Hindlimb muscle (tissue), 1 donor: ENCODE measurements at places on chromosomes 4 and X.

- DNase-seq, result peak; percentile 91
Measured at GRCh38 chr4:141220691-141221659, at the start of gene ZNF330. ZNF330 (plus strand) TSS chr4:141220895; CDS start chr4:141222372, 1,477 bp downstream.

DNA sequence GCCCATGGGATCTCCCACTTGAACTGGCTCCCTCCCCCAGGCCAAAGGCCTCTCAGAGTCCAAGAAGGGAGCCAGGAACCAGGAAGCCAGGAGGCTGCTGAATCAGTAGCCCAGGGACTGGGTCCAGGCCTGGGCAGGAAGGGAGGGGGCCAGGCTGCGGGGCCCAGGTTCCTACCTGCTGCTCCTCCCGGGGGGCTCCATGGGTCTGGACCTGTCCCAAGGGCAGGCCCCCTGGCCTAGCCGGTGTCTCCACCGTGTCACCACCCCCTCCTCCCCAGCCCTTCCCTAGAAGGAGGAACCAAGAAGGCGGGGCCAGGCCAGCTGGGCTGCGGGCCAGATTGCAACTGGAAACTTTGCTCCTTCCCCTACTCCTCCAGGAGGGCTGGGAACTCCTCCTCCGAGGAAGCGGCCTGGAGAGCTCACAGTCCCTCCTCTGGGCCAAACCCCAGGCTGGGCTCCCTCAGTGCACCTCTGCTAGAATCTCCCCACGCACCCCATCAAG is at the start of gene IQSEC2:
TSS of gene IQSEC2 (minus strand) at position 264 of the 502 bp plus-strand sequence.
- DNase-seq, result peak; percentile 91

GRCh38 chr4:135194477-135194876 is 992.9 kb upstream of the PABPC4L start:
- DNase-seq, result no peak

GRCh38 chrX:69063486-69063885 is 101.8 kb downstream of the PJA1 start:
- DNase-seq, result no peak

GRCh38 chr4:815464-816146 is 10.3 kb downstream of the CPLX1 start:
- DNase-seq, result no peak

DNA sequence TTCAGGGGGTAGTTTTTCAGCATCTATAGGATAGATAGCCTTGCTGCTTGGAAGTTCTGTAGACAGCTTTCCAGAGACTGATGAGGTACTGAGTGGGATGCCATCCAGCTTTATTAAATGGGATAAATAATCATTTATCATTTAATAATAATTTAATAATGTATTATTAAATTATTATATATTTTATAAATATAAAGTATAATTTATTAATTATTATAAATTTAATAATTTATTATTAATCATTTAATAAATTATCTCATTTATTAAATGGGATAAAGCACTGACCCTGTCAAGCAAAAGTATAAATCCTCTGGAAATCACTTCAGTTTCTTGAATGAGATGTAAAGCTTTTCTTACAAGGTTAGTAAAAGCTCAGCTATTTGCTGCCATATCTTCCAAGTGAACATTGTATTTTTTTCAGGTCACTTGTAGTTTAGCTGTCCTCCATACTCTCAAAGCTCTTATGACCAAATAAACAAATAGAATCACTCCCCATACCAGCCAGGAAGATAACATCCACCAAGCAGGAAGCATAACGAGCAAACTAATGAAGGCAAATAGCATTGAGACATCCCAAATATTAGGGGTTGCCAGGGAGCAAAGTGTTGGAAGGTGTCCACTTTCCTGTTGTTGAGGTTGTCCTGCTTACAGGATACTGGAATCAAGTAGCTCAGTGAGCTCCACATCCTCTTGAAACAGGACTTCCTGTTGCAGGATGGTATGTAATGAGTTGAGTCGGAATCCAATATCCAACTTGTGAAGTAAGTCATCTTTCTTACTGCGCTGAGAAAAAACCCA is 88.9 kb downstream of the ZNF674 start:
- no peak for DNase-seq

- DNase-seq, result no peak
Measured at GRCh38 chrX:13064599-13065143, 20.3 kb upstream of the FAM9C start.

DNA sequence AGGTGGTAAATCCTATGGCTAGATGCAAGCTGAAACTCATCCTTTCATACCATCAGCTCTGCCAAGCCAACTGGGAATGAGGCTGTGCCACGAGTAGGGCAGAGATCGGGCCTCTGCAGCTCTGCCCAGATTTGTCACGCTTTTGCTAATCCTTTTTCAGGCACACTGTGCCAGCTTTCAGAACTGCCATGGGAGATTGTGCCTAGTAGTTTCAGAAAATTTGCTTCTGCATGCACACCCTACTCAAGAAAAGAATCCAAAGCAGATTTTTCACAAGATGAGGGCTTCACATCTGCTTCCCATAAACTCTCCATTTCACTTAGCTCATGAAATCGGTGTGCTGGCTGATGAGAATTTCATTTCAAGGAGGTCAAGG is 3.3 kb upstream of the ADH7 start:
- peak; percentile 7 for DNase-seq

- no peak for DNase-seq
Measured at GRCh38 chrX:103878466-103879122, 46.5 kb upstream of the RAB9B start.

GRCh38 chr4:153532636-153533035 is 66.5 kb downstream of the TMEM131L start:
- no peak for DNase-seq

DNA sequence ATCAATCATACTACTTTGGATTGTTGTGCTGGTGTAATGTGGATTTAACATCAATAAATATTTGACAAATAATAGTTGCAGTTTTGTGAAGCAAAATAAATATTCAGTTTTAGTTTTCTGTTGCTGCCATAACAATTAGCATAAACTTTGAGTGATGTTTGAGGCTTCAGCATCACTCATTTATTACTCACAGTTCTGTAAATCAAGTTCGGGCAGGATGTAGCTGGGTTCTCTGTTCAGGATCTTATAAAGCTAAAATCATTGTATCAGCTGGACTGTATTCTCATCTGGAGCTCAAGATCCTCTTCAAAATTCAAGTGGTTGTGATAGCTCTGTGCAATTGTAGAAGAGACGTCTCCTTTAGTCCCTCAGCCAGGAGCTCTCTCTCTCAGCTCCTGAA is 81.7 kb downstream of the CBR4 start:
- DNase-seq, result no peak

- peak; percentile 67 for DNase-seq
Measured at GRCh38 chrX:116384406-116384954, 51.9 kb upstream of the SLC6A14 start.

DNA sequence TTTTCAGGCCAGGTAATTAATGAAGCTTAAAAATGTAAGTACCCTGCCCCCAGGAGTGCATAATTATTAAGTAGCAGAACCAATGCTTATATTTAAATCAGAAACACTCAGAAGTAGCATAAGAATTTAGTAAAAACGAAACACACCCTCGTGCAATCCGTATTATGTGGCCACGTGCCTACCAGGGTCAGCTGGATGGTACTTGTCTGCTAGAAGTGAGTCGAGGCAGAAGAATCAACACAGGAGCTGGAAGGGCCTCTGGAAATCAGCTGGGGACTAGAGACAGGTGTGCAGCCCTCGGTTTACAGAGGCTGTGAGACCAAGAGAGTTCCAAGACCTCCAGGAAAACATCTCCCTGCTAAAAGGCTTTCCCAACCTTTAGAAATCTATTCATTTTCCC is 559 bp upstream of the FAM47E start:
- DNase-seq, result no peak

GRCh38 chr4:165009493-165010227 is 22.1 kb upstream of the TRIM60 start:
- no peak for DNase-seq

- no peak for DNase-seq
Measured at GRCh38 chr4:41632481-41633073, 94.6 kb downstream of the LIMCH1 start.

DNA sequence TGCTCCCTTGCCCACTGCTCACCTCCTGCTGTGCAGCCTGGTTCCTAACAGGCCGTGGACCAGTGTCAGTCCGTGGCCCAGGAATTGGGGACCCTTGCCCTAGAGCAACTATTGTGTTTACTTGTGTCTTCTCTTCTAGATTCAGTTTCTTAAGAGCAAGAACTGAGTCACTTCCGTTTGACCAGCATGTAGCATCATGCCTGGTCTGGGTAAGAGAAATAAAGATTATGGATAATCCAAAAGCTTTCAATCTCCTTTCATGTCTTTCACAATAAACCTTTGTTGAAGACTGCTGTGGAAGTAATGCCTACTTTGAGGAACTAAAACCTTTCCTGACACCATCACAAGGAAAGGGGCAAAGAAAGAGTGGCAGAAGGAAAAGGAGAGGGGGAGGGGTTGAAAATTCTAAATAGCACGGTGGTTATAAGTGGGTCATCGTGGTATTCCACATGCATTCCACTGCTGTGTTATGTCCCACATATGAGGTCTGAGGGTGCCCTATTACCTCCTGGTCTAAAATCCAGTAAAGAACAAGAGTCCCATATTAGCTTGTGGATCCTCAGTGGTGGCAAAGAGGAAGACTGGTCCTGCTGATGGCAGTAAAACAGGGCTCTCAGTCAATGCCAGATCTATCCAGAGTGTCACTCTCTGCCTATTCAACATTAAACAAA is 133.4 kb downstream of the RASL11B start:
- DNase-seq, result no peak

- DNase-seq, result no peak
Measured at GRCh38 chr4:139808381-139808807, 142.8 kb downstream of the MGST2 start.

GRCh38 chr4:15234856-15235126 is 193.0 kb upstream of the C1QTNF7 start:
- peak; percentile 48 for DNase-seq

- no peak for DNase-seq
Measured at GRCh38 chrX:69148946-69149345, 16.3 kb downstream of the PJA1 start.

DNA sequence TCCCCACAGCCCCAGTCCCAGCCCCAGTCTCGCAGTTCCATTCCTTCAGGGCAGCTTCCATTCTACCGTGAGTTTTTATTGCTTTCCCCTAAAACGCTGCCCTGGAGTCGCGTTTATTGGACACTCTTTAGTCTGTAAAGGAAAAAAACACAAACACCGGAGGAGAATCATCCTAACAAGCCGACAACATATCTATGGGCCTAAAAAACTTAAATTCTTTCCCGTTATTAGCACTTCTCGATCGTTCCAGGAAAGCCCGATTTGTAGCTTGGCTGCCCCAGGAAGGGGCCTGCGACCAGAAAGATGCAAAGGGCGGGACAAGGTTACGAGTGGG is 178.5 kb downstream of the CBR4 start:
- no peak for DNase-seq

- no peak for DNase-seq
Measured at GRCh38 chrX:112877771-112878173, 37.1 kb upstream of the AMOT start.
